Effector memory CD4-positive, alpha-beta T cell (primary cell): ENCODE measurements at places on chromosomes 11 and 22.
A peak's percentile ranks its signal among the peaks of the same experiment; 100 is the strongest.

DNA sequence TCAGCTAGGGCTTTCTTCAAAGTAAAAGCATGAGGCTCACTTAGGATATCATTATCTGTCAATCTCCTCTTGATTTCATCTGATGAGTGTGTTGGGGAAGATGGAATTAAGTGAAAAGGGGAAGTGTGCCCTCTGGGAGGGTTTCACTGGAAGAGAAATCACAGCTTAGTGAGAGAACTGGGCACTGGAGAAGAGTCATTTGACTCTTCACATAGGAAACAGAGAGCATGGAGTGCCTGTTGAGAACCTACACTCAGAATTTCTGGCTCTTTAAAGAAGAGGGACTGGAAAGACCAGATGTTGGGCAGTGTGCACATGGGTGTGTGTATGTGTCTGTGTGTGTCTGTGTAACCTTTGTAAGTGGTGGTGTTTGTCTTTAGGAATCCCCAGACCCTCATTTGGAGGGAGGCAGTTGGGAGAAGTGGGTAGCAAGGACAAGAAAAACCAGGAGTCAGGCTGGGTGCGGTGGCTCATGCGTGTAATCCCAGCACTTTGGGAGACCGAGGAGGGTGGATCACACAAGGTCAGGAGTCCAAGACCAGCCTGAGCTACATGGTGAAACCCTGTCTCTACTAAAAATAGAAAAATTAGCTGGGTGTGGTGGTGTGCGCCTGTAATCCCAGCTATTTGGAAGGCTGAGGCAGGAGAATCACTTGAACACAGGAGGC is 10.0 kb downstream of the STX3 start:
- DNase-seq, result no peak

- no peak for DNase-seq
Measured at GRCh38 chr11:62273789-62274275, 3.9 kb downstream of the SCGB2A2 start.

DNA sequence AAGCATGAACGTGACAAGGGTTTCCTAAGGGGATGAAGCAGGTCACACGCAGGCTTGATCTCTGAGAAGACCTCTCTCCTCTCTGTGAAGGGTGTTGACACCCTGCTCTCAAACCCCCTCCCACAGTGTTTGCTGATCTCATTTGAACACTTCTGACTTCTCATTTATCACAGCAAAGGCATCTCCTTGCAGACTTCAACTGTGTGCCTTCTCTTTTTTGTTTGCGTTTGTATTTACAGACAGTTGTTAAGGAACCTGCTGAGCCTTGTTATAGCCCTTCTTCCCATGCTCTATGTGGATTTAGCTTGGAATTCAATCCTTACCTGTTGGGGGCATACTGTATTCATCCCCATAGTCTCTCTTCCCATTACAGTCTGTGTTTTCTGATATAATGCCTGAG is 206.5 kb downstream of the NELL1 start:
- no peak for DNase-seq

DNA sequence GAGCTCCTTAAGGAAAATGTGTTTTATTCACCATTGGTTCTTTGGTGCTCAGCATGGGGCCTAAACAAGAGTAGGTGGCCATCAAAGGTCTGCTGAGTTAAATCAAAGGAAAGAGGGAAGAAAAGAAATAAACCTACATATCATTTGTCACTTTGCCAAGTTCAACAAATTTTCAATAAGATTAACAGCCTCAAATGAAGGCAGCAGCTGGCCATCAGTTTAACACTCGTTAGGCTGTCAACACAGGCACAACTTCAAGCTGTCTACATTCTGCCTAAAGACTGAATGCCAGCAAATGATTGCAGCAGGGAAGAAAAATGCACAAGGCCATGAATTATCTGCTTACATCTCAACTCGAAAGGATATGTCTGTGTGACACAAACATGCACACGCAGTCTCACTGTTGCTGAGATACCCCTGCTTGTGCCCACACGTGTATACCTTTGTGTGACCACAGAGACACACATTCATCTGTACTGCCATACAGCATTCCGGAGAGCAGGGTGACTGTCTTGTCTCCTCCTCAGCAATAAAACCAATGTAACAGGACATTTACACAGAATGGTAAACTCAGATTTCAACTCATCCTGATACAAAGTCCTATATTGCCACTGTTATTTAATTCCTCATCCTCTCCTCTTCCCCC is 40.1 kb downstream of the TRIM66 start:
- no peak for DNase-seq

DNA sequence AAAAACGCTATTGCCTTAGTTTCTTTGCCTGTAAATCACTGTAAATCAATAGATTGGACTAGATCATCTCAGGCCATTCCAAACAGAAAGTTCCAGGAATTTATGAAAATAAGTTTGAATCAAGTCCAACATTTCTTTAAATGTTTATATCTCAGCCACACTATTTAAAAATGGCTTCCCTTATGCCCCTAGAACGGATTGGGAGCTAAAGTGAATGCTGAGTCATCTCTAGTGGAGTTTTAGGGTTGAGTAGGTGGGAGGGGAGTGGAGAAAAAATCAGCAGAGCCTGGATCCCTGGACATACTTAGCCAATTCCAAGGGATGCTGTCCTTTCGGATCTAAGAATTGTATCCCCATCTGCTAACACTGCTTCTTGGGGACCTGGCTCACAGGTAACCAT is 48.6 kb downstream of the EHF start:
- DNase-seq, result no peak

DNA sequence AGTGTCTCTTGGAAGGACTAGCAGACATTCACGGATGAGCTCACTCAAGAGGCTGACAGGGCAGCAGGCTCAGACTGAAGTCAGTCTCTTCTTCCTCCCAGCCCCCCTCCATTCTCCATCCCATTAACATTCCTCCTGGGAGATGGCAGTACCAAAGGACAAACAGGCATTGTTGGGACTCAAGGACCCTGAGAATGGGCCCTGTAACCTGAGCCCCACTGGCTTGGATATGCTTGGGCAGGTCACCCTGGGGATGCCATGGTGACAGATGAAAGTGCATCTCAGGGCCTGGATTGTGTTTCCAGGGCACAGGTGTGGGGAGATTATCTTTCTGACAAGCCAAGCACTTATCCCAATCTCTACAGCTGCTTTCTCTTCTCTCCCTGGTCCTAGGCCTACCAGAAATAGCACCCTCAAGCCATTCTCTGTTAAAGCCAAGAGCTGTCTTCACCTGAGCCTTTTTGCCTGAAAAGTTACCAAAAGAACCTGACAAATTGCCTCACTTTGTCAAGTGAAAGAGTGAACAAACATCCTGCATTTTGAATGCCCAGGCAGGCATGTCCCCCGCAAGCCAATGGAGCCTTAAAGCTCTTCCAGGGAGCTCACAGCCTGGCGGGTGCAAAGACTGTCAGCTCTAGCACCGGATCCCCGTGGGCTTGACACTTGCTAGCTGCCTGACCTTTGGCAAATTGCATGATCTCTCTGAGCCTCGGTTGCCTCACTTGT is 366.0 kb upstream of the NARS2 start:
- DNase-seq, result no peak

DNA sequence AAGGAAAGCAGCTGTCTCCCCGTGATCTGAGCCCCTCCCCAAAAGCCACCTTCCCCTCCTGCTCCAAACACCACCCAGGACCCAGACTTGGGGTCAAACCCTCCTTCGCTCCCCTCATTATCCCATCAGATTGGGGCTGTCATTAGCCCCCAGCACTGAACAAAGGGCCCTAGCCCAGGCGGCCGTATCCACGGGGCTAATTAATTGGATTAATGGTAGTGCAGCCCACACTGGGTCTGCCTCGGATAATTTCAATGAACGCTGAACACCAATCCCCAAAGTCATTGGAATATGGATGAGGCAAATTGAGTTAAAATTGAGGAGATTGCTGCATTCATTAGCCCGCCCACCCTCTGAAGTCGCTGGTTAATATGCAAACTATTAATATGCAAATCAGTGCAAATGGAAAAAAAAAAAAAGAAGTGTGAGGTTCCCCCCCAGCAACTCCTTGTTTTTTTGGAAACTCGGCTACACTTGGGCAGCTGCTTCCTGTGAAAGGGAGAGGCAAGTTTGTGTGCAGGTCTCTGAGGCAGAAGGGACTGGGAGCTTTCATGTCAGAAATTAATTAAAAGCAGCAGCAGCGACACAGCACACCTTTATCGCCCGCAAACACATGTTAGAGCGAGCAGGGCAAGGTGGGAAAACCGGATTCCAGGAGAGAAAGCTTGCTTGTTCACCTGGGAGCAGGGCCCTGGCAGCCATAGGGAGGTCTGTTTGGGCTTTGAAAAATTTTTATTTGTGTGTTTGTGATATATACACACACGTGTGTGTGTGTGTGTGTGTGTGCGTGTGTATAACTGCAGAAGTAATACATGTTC is 517.8 kb downstream of the MIAT start:
- no peak for DNase-seq

DNA sequence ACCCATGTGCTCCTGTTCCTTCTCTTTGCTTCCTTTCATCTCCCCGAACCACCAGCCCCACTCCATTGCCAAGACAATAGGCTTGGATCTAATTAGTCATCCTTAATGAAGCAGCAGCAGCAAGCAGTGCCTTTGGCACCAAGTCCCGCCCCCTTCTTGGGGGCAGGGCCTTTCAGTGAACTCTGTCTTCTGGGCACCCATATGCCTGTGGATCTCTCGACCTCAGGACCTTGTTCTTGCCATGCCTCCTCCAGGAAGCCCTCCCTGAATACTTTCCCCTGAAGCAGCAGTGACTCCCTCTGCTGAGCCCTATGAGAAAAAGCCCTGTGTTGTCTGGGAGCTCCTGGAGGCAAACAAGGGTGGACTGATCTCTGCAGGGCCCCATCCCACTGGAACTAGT is 32.1 kb downstream of the ARHGEF17 start:
- DNase-seq, result no peak

- no peak for DNase-seq
Measured at GRCh38 chr11:97622795-97623194, 1233.0 kb downstream of the JRKL start.

- DNase-seq, result no peak
Measured at GRCh38 chr11:28887681-28888080, 779.5 kb downstream of the METTL15 start.

DNA sequence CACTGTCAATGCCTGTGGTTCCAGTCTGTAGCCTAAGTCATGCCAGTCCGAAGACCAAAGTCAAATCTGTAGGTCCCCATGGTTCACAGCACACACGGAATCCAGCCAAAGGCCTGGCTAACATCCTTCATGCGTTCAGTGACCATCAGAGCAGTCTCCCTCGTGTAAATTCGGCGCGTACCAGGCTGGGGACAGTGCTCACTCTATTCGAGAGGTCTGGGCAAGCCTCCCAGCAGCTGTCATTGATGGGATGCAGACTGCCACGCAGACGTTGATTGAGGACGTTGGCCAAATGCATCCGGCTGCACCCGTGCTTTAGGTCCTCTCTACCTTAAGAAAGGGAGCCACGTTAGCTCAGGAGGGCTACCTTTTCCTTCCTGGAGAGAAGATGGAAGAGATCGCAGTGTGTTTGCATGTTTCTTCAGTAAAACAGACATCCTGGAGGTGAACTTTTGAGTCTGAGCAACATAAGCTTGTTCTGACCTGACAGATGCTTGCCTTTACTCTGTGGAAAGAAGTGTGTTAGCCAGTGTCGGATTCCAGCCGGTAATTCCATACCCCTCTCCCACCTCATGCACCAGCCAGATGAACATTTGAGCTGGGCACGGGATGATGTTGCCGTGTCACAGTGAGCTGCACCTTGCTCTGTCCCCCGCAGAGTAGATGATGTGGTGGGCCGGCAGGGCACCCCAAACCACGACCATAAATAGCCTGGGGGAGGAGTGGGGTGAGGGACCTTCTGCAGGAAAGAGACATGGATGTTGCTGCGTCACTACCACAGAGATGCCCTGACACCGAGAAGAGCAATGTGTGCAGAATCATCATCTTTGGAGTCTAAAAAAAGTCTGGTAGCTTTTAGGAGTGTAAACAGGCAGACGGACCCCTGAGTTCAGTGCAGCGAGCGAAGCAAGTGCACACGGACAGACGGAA is 12.2 kb downstream of the CTTN start:
- no peak for DNase-seq

DNA sequence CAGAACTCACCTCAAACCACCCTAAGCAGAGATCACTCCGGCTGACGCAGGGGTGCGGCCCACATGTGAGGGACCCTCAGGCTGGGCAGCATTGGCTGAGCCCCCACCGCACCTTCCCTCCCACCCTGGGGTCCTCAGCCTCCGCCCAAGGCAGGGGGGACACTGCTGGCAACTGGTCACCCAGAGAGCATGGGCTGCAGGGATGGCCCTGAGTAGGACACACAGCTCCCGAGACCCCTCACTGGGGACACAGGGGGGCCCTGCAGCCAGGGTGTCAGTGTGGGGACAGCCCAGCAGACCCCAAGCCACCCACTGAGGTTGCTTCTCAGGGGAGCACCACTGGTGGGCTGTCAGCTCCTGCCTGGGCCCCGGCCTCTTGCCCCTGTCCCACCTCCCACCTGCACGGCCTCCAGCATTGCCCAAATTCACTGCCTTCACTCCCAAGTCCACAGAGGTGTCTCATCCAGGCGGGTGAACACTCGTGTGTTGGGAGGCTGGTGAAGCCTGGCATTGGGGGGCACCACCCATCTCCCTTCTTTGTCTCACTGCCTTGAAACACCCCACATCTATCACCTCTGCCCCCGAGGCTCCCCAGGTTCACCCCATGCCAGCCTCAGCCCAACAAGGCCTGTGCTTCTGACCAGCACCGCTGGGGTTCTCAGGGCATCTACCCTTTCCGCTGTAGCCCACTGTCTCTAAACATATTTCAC is 4.7 kb downstream of the C11orf21 start:
- DNase-seq, result no peak

DNA sequence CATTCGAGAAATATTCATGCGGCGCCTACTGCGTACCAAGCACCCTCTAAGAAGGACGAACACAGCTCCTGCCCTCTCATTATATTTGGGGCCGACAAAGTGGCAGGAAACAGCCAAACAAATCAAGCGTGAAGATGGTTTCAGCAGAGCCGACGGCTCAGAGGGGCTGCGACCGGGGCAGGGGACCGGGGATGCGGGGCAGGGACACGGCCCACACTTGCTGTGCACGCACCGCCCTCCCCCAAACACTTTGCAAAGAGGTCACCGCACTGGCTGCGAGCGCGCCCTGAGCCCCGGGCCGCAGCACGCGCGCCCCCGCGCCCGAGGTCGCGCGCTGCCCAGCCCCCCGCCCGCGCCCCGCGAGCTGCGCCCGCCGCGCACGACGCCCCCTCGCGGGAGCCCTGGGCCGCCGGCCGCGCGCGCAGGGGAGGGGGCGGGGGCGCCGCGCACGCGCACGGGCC is 255 bp upstream of the SYNGR1 start:
- DNase-seq, result no peak

- DNase-seq, result no peak
Measured at GRCh38 chr22:50104141-50104544, 14.3 kb downstream of the MOV10L1 start.

- no peak for DNase-seq
Measured at GRCh38 chr22:36763576-36763975, 12.3 kb downstream of the IFT27 start.

GRCh38 chr11:86698639-86699038 is 26.2 kb upstream of the ME3 start:
- no peak for DNase-seq

- DNase-seq, result no peak
Measured at GRCh38 chr11:99370549-99371216, 349.9 kb downstream of the CNTN5 start.

- DNase-seq, result peak; percentile 28
Measured at GRCh38 chr22:43376765-43377547, 33.8 kb upstream of the SCUBE1 start.

- DNase-seq, result no peak
Measured at GRCh38 chr11:64268025-64268892, 16.2 kb downstream of the BAD start.

- DNase-seq, result no peak
Measured at GRCh38 chr11:99987821-99988470, 699.1 kb upstream of the ARHGAP42 start.

- DNase-seq, result no peak
Measured at GRCh38 chr22:29032014-29032475, 29.6 kb downstream of the C22orf31 start.

- no peak for DNase-seq
Measured at GRCh38 chr11:70271649-70271953, 1.1 kb downstream of the PPFIA1 start.
